ENCODE measurements at places on chromosomes 7 and 10. TPM values are rescaled to one million over a fixed set of nuclear protein-coding genes. Genes with fewer than 3 reads are reported as not detected.

DNA sequence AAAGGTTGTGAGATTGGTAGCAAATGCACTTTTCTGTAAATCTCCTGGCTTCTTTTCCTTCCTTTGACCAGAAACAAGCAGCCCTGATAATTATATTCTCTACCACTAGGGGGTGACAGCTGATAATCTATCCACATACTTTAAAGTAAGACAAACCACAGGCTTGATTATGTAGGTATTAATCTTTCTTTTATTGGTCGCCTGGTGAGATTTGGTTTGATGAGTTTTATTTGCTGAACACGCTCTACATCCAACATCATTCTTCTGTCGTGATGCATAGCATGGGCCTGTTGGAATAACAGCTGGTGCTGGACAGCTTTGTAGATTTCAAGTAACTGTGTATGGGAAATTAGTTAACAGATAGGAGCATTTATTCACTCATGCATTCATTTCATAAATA, 63.5 kb downstream of the ZNF365 start:
- no peak for DNase-seq

DNA sequence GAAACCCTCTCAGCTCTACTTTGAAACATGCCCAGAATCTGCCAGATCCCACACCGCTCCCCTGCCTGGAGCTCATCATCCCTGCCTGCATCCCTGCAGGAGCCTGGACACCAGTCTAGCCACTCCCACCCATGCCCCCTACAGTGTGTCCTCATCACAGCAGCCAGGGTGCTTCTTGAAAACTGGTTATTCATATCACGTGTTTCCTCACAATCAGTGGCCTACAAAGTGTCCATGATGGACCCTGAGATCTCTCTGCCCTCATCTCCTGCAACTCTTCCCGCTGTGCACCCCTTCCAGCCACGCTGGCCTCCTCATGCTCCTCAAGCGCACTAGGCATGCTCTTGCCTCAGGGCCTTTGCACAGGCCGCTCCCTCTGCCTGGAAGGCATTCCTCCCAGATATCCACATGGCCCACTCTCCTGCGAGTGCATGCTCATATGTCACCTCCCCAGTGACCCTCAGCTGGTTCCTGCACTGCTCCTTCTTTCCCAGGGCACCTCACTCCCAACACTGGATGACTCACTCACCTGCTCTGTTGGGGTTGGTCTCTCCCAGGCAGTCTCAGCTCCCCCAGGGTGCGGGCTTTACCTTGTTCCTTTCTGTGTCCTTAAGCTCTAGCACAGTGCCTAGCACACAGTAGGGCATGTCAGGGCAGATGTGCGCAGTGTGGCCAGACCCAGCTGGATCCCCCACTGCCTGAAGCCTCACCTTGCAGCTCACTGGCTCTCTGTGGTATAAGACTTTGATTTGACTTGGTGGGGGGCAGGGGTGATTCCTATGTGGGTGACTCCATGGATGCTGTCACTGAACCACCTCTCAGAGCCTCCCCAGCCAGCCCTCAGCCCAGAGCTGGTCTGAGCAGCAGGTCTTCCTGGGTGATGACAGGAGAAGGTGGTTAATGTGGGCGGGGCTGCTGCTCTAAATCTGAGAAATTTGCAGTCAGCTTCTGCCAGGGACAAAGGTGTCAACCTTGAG, 37.3 kb downstream of the CDH23 start:
- DNase-seq = no peak

DNA sequence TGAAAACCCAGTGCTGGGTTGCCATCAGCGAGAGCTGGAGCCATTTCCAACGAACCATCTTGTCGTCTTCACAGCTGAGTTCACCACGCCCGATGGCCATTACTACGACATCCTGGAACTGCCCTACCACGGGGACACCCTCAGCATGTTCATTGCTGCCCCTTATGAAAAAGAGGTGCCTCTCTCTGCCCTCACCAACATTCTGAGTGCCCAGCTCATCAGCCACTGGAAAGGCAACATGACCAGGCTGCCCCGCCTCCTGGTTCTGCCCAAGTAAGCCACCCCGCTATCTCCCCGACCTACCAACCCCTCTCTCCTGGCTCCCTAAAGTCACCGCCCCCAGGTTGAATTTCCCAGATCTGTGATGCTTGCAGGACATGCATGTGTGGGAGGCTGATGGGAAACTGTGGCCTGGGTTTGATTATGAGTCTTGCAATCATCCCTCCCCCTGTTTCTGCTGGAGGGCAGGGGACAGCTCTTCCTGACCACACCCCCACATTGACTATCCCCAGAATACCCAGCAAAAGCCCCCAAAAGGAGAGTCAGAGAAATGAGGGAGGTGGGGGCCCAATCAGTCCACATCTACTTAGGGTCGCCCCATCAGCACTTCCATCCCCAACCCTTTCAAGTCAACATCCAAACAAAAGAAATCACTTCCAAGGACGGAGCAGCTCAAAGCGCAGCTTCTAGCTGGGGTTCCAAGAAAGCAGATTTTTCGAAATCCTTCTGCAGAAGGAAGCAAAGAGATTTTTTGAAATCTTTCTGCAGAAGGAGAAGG, 6.9 kb downstream of the SERPINE1 start:
- no peak for DNase-seq

DNA sequence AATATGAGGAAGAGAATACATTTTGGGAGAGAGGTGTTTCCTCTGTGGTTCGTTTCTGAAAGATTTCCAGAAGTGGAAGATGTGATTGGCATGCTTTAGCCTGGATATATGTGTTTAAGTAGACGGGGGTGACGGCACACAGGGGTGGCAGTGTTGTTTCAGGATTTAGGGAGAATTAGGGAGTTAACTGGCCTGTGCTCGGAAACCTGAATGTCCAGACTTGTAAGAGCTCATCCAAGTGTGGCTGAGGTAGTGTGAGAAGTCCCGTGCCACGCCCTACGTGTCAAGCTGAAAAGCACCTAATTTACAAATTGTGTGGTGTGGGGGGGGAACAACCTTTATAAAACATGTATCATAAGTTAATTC, 1.1 kb downstream of the RALA start:
- DNase-seq = no peak

GDF2 gene
- not detected for polyA plus RNA-seq

NODAL gene
- not detected for polyA plus RNA-seq

GTPBP4 gene
- polyA plus RNA-seq = 72.3 TPM

PPP1R17 gene
- not detected for polyA plus RNA-seq

TMEM140 gene
- polyA plus RNA-seq = 33.6 TPM

CALD1 gene
- polyA plus RNA-seq = 201 TPM

All from left renal pelvis (tissue), 4 donors.